Stimulated activated CD8-positive, alpha-beta memory T cell treated with anti-CD3 and anti-CD28 coated beads, Interleukin-2, amount 100 ng/mL, for 1 hour (primary cell): ENCODE measurements at places on chromosomes 2 and 18.

DNA sequence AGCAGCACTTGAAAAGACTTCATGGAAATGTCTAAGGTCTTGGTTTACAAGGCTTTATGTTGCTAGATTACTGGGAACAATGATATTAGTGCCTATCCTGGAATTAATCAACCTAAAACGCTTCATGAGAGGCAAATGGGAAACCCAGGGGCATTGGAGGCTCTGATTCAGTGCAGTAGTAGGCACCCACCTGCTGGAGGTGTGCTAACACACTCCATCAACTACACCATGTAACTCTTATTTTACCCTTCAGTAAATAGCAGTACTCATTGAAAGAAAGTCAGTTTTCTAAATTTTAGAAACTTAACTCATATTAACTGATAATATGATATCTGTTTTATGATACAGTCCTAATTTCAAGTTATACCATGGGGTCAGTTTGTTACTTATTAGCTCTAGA, 17.4 kb upstream of the HNRNPA3 start:
- DNase-seq, result no peak

DNA sequence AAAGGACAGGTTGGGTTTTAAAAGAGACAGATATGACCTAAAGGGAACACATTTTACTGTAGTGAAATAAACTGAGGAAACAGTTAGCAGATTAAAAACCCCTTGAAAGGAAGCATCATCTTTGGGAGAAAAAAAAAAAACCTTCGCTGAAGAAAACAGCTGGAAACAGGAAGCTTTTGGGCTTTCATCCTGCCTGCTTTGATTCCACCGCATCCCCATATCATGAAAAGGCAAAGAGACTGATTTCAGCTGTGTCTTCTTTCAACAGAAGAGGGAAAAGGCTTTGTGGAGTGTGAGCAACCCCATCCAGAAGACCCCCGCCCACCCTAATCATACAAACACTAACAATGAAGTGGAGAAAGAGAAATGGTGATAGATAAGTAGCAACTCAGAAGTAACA, 86.4 kb downstream of the TCF4 start:
- DNase-seq, result no peak

- no peak for DNase-seq
These were observed 36.4 kb upstream of the TOGARAM2 start for GRCh38 chr2:28944535-28945248.

DNA sequence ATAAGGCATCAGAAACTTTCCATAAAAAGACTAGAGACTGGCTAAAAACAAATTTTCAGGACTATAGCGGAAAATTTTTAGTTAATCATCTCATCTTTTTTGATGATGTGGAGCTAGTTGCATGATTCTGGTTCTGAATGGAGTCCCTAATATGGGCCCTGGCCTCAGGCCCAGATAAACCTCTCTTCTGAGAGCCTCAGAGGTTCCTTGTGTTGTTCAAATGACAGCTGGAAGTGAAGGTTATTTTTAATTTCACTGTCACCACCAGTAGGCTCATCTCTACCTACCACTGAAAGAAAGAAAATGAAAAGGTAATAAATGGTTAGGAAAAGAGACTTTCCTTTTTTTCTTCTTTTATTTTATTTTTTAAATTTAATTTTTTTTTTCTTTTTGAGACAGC, 75.9 kb downstream of the EVA1A start:
- no peak for DNase-seq

DNA sequence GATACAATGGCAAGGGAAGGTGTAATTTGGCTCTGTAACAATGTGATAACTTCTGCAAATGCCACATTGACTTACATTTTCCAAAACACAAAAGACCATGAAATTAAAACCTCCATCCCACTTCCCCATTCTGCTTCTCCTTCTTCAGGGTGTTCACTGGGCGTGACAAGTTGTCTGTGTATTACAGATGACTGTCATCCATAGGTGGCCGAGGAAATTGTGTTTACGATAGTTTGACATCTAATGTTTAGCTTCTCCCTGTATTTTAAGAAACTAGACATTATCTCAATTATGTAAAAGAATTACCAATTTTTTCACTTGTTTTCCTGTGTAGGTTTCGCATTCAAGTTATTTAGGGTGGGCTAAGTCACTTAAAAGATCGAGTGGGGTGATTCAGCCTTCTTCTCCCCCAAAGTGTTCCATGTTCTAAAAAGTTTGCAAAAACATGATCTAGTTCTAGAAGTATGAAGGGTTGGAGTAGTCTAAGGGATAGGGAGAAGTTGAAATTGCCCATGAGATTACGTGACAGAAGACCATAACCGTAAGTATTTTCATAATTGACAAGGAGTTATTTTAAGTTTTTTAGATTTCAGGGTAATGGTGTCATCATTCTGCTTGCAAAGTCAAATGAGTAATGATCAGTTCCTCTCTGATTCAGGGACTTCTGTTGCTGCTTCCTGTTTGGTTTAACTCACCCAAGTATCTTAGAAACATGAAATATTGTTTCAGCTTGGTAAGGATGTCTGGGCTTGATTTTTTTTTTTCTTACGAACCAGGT, 25.2 kb upstream of the CYTIP start:
- DNase-seq, result no peak

DNA sequence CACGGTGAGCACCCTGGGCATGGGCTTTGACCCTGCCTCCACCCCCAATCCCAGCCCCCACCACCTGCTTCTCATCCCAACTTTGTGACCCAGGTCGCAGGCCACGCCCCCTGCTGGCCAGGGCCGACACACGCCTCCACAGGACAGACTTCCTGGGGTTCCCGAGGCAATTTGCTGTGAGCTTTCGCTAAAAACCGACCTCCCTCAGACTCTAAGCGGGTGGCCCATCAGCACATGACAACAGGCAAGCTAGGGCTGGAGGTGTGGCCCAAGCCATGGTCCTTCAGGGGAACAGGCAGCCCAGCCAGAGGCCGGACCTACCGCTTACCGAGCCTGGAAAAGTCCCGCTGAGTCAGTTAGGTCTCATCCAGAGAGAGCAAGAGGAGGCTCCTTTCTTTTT, 31.9 kb downstream of the C1QL2 start:
- DNase-seq, result no peak

GRCh38 chr2:95730813-95731212, 139.0 kb downstream of the TRIM43 start:
- DNase-seq, result no peak

DNA sequence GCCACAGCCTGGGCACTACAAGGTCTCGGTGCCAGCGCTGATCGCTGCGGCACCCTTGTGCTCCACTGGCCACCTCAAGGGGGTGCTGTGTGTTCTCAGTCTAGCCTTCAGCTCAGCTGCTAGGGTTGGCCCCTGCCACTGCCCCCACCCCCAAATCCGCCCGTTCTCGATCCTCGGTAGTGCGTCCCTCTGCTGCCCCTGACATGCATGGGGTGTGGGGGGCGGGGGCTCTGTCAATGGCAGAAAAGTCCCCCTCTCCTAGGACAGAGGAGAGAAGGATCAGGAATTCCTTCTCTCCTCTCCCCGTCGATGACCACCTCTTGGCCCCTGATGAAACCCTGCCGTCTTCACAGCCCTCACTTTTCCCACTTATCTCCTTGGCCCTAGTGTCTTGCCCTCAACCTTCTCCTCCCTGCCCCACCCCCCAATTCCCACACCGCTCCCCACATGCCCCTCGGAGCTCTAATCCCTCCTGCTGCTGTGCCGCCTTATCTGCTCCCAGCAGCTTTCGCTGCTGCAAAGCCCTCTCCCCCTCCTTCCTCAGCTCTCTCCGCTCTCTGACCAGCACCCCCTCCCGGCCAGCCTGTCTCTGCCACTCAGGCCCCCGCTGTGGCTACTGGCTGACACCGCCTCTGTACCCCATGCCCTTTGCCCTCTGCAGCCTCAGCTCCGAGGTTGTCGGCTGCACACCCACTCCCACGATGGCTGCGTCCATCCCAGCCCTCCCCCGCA, 4.3 kb upstream of the ASIC4 start:
- DNase-seq, result peak; percentile 12

DNA sequence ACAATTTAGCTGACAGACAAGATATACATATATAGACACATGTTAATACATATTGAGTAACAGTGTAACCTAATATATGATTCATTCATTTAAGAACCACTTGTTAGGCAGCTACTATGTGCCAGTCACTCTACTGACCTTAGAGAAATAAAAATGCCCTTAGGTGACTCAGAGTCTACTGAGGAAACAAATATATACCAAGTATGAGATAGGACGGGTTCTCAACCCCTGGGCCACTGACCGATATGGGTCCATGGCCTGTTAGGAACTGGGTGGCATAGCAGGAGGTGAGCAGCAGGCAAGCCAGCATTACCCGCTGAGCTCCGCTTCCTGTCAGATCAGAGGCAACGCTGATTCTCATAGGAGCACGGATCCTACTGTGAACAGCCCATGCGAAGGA, 14.8 kb downstream of the STRN start:
- no peak for DNase-seq

DNA sequence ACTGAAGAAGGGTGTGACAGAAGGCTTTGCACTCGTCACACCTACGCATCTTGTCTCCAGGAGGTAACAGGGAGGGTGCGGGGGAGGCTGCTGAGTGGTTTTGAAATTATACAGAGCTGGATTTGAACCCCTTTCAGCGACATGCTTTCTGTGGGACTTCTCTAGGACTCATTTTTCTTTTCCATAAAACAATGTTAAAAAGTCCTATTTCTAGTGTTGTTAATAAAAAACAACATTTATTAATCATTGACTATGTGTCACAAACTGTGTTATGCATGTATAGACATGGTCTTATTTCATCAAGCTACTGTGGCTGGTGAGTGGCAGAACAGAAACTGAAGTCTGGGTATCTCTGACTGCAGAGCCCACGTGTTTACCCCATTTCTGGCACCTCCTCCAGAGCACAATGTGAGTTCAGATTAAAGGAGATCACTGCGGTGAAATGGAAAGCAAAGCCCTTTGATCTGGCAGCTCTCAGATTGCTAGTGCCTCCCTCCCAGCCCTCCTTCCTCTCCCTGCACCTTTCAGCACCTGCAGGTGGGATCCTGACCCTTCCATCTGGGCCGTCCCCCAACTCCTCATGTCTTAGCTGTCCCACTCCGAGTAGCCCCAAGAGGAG, 315.5 kb upstream of the MYT1L start:
- no peak for DNase-seq

DNA sequence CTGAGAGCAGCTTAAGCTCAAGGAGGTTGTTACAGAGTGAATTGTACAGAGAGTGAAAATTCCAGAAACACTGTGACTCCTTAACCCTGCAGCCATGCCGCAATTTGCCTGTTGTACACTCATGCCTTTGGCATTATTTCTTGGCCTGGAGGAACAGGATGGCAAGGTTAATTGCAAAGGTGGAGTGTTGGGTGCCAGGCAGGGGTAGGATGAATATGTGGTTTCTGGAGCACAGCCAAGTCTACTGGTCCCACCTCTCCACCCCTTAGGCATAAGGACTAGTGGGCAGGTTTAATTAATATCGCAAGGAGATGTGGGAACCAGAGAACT, 250.2 kb downstream of the LRRTM1 start:
- DNase-seq, result no peak

GRCh38 chr2:56831780-56832179, 648.0 kb downstream of the CCDC85A start:
- no peak for DNase-seq

DNA sequence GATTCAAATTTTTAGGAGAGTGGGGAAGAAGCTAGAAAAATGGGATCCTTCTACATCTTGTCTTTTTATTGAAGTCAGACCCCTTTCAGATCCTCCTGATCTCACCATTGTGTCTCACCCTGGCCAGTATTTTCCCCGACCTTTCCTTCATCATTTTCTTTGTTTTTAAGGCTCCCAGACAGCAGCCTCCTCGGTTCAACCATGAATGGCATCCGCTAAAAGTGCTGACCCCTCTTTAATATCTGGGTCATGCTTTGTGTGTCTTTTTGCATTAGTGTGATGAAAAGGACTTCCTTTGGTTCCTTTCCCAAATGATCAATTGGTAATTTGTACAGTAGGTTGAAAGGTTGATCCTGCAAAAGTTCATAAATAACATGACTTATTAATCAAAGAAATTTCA, 26.7 kb upstream of the THOC1 start:
- no peak for DNase-seq

DNA sequence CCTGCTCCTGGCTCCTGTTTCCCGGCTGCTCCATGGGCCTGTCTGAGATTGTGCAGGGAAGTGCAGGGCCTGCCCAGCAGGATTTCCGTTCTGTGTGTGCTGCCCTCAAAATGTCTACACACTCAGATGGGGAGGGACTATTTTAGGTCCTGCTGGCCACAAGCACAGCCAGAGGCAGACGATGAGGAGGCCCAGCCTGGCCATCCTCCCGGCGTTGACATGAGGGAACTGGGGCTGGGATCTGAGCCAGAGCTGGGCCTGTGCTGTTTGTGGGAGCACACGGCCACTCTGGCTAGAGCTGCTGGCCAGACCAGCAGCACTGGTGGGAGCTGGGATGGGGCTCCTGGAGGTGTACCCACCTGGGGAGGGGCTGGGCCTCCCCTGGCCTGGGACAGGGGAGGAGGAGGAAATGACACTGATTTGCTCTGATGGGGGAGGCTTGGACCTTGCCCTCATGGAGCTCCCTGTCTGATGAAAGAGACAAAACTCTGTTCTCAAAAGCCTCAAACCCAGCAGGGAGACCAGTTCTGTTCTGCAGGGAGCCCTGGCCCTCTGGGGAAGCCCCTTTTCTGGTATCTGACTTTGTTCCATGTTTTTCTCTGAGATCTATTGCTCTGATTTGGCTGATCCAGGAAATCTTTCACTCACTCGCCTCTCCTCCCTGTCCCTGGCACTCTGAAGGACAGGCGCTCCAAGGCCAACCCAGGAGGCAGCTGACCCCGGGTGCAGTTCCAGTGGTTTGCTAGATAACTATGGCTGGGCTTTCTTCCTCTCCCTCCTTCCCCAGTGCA, 161.8 kb downstream of the DYSF start:
- DNase-seq, result no peak

GRCh38 chr2:23487735-23488492, 102.9 kb downstream of the KLHL29 start:
- no peak for DNase-seq

DNA sequence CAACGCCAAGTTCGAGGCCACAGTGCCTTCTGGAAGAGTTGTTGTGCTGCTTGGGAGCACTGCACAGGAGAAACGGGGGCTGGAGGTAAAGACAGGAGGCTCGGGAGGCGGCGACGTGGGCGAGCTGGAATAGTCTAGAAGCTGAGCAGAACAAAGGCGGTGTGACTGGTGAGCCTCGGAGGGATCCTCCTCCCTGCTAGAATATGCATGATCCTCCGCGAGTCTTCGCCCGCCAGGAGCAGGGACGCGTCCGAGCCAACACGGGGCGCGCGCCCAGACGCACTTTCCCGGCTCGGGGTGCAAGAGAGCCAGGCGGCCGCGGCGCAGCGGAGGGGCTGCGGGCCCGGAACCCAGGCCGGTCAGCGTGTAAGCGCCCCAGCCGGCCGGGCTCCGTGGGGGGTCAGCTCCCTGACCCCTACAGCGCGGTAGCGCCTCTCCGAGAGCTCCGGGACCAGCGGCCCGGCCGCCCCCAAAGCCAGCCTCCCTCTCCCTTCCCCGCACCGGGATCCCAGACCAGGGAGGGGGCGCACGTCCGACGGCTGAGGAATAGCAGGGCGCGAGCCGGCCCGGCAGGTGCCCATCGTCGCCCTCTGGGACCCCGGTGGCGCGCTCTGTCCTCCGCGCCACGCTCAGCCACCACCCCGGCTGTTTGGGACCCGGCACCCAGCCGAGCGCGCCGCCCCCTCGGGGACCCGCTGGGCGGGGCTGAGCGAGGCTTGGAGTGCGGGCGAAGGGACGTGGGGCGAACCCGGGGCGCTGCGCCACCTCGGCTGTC, 62.5 kb downstream of the GNAL start:
- DNase-seq, result no peak
